ENCODE measurements at places on chromosomes 16 and 17.

- DNase-seq = peak; percentile 96
These were observed 2.3 kb downstream of the BORCS6 start for GRCh38 chr17:8187517-8188262.

GRCh38 chr16:73028263-73028662, 19.7 kb downstream of the ZFHX3 start:
- DNase-seq = peak; percentile 7

DNA sequence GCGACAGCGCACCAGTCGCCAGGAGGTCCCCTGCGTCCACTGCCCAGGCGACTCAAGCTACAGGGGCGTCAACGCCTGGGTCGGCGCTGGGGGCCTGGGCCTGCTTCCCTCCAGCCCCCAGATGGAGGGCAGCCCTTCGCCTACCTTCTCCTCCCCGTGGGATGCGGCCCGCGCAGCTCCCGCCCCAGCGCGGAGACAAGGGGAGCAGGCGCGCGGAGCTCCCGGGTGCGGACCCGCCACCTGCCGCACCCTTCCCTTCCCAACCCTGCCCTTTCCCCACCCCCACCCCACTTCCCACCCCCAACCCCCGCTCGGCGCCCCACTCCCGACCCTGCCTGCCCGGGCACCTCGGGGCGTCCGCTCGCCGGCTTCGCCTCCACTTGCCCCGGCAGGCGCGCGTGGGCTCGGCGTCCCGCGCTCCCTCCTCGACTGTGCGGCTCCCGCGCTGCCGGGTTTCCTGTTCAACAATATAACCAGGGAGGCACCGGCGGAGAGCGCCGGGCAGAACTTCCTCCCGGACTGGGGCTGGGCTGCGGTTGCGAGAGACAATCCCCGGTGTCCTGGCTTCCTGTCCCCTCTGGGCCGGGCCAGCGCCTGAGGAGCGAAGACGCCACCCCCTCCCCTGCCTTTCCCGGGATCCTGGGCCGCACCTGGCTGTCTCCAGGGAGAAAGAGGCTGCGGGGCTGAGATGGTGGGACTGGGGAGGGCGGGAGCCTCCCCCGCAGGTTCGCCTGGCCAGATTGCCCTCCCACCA, at the start of gene ARHGAP27:
ARHGAP27 (minus strand) TSS at position 466 of the 754 bp plus-strand sequence. CDS start 2,591 bp downstream, outside the sequence.
- DNase-seq = peak; percentile 39

DNA sequence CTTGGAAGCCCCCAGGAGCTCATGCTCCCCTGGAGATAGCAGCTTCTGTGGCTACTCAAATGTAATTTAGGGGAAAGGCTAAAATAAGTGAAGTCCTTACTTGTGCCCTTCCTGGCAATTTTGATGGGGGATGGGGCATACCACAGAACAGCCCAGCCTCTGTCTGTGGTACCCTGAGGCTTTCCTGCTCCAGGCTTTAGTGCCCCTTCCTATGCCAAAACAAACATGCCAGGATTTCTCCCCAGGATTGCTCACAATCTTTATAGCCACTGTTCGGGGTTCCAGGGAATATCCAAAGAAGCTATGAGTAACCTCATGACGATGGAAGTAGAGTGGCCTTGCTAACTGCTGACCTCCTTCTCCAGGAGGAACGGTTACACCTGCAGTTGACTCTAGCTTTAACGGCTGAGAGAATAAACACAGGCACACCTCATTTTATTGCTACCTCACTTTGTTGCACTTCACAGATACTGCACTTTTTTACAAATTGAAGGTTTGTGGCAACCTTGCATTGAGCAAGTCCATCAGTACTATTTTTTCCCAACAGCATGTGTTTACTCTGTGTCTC, 24.9 kb downstream of the CCL4 start:
- DNase-seq = no peak

DNA sequence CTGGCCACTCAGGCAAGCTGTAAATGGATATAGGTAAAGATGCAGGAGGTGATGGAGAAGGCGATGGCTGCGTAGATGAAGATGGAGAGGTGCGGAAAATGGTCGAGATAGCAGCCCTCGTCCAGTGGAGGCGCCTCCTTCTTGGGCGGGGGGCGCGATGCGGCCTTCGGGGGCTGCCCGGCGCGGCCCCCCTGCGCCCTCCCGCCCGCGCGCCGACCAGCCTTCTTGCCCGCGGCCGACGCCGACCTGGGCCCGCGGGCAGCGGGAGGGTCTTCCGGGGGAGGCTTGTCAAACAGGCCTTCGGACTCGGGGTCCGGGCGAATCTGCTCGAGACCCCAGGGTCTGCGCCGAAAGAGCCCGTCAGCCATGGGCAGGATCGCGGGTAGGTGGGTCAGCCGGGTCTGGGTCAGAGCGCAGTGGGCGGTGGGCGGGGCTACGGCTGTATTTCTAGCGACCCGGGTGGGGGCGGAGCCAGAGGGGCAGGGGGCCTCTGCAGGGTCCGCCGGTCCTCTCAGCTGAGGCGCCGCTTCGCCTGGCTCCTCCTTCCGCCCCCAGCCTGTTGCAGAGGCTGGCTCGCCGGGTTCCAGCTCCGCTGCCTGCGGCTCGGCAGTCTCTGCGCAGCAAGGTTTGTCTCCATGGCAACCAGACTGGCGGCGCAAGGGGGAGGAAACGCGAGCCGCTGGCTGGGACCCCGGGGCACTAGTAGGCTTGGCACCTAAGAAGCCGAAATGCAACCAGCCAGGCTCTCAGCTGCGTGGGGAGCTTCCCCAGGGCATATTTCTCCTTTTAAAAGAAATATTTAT, 14.4 kb downstream of the MIS12 start:
- DNase-seq = peak; percentile 37

Data from dermis microvascular lymphatic vessel endothelial cell (primary cell).